Eye (tissue), 1 donor: ENCODE measurements at places on chromosomes 6 and 20.

GRCh38 chr6:140897804-140898573, 1234.7 kb upstream of the GJE1 start:
- no peak for DNase-seq

GRCh38 chr20:11221046-11221445, 547.2 kb upstream of the JAG1 start:
- no peak for DNase-seq

DNA sequence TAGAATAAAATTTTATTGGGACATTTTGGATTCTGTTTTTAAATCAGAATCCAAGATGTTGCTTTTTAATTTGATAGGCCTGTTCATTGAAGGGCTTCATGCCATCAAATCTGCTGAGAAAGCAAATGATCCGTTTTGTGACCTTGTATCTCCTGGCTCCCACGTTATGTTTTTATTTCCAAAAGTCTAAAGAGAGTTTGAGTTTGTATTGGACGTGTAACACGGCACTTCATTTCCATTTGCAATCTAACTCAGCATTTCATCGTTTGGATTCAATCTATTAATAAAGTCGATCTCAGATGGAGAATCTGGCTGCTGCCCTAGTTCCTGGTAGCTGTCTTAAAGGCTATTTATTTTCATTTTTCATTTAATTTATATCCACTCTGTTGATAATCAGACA, 17.0 kb downstream of the KIF25 start:
- peak; percentile 61 for DNase-seq

- DNase-seq, result no peak
Measured at GRCh38 chr6:2208468-2208867, 36.9 kb downstream of the GMDS start.

DNA sequence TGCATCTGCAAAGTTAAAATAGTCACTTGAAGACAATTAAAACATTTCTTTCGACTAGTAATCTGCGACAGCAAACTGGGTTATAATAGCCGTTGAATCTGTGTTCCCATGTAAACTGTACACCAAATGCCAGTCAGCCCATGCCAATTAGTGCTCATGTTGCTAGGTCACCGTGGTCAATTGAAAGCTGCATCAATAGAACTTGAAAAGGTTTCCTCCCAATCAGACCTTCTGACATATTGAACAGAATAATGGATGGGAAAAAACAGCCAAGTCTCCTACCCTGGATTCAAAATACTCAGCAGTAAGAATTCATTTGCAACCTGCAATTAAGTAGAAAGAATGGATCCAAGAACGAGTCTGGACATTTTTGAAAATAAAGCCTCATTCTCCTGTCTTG, 11.2 kb downstream of the NKX2-4 start:
- no peak for DNase-seq

DNA sequence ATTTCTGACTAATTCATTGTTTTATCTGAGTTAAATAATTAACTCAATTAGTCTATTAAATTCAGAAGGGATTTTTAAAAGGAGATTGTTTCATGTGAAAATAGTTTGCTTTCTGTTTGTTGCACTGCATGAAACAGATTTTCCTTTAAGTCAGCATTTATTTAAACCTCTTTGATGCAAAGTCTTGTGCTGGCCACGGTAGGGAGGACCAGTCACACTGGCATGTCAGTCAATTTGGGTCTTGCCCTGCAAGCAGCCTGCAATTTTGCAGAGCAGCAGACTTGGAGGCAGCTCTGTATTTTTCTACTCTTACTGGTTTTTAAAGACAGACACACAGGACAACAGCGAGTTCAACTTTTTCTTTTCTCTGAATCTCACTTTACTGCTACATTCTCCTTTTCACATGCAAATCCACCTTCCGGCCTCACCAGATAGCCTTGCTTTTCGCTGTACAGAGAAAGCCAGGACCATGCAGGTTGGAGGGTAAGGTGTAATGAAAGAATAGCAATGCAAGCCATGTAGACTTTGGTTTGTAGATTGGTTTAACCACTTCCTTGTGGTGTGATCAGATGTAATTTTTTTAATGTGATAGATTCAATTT, 689.9 kb upstream of the AGPAT4 start:
- no peak for DNase-seq

GRCh38 chr6:11069760-11070159, 23.9 kb upstream of the SMIM13 start:
- DNase-seq, result no peak

DNA sequence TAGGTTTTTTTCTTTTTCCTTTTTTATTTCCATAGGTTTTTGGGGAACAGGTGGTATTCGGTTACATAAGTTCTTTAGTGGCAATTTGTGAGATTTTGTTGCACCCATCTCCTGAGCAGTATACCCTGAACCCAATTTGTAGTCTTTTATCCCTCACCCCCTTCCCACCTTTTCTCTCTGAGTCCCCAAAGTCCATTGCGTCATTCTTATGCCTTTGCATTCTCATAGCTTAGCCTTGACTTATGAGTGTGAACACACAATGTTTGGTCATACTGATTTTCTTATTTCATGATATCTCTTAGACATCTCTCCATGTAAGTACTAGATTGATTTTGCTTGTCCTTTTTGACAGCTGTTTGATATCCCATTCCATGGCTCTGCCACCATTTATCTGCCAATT, 27.2 kb downstream of the TGM3 start:
- no peak for DNase-seq

- no peak for DNase-seq
Measured at GRCh38 chr6:52788478-52788877, 15.1 kb downstream of the GSTA1 start.

DNA sequence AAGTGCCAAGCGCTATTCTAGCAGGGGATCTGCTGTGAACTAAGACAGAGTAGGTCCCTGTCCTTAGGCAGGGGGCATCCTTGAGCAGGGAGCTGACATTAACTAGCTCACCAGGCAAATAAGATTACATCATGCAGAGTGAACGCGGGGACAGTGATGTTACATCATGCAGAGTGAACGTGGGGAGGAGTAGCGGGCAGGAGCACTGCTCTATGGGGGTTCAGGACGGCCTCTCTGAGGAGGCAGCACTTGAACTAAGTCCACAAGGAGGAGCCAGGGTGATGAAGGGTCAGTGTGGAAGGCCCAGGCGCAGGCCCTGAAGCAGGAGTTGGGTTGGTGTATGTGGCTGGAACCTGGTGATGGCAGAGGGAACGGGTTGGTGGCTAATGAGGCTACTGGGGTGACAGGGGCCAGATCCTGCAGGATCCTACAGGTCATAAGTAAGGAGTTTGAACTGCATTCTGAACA, 38.7 kb downstream of the KAT14 start:
- no peak for DNase-seq

GRCh38 chr6:12459945-12460661, 169.9 kb downstream of the EDN1 start:
- no peak for DNase-seq

- DNase-seq, result no peak
Measured at GRCh38 chr20:13900496-13900895, 89.9 kb downstream of the SEL1L2 start.

DNA sequence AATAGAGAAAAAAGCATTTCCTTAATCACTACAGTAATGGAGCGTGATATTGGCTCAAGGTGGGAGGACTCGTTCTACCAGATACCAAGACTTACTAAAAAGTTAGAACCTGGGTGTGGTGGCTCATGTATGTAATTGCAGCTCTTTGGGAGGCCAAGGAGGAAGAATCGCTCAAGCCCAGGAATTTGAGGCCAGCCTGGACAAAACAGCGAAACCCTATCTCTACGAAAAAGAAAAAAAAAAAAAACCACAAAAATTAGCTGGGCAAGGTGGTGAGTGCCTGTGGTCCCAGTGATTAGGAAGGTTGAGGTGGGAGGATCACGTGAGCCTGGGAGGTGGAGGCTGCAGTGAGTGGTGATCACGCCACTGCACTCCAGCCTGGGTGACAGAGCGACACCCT, 24.0 kb upstream of the ATRN start:
- no peak for DNase-seq

- no peak for DNase-seq
Measured at GRCh38 chr20:1636621-1637020, 16.8 kb upstream of the SIRPB1 start.

- no peak for DNase-seq
Measured at GRCh38 chr6:10190042-10190441, 224.8 kb downstream of the TFAP2A start.

DNA sequence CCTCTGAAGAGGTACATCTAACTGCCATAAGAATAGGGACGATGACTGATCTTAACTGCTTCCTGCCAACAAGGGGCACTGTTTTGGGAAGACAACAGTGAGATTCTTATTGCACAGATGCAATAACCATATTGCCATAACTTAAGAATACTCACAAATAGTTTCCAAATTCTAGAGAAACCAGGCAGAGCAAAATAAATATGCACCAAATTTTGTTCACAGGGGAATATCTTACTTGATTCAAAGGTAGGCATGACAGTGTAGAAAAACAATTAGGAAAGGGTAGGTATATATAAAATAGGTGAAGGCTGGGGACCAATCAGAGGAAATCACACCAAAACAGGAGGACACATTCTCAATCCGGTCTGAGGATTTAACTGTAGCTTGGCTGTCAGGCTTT, 49.9 kb upstream of the CST7 start:
- no peak for DNase-seq

GRCh38 chr6:29524444-29525310, 34.9 kb downstream of the UBD start:
- no peak for DNase-seq

DNA sequence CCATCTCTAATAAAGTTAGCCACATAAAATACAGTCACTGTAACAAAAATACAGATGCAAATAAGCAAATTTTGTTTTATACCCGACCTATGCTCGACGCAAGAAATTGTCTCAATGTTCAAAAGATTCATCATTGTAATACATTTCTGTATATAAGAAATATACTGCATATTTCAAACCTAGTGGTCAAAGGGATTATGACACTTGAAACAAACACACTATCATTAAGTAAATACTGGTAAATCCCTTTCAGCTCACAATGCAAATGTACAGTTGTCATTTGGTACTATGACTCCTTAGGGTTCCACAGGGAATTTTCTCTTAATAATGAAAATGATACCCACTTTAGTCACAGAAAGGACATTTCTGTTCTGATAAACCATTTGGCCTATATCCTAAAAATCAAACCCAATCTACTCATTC, 2.2 kb downstream of the HIVEP2 start:
- DNase-seq, result peak; percentile 65

GRCh38 chr20:13142143-13142542, 78.9 kb upstream of the ISM1 start:
- DNase-seq, result no peak

GRCh38 chr6:150236544-150236943, 93.7 kb downstream of the PPP1R14C start:
- no peak for DNase-seq

- no peak for DNase-seq
Measured at GRCh38 chr6:157312757-157313156, 10.6 kb downstream of the TMEM242 start.

GRCh38 chr20:14712302-14712739, 374.9 kb upstream of the FLRT3 start:
- no peak for DNase-seq

- DNase-seq, result no peak
Measured at GRCh38 chr20:17859002-17859615, 109.5 kb downstream of the SNX5 start.

DNA sequence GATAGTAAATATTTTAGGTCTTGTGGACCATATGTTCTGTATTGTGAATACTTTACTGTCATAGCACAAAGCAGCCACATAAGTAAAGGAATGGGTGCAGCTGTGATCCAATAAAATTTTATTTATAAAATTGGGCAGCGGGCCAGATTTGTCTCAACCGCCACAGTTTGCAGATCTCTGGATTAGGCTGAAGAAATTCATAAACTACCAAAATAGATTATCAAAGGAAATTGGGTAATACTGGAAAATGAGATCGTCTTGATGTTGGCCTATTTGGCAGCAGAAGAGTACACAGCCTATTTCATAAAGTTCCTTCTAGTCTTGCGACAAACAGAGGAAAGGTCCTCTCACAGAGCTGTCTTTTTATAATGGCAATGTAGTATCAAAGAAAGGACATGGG, 69.8 kb downstream of the DZANK1 start:
- DNase-seq, result no peak

GRCh38 chr6:54574671-54575070, 266.4 kb downstream of the TINAG start:
- DNase-seq, result no peak

DNA sequence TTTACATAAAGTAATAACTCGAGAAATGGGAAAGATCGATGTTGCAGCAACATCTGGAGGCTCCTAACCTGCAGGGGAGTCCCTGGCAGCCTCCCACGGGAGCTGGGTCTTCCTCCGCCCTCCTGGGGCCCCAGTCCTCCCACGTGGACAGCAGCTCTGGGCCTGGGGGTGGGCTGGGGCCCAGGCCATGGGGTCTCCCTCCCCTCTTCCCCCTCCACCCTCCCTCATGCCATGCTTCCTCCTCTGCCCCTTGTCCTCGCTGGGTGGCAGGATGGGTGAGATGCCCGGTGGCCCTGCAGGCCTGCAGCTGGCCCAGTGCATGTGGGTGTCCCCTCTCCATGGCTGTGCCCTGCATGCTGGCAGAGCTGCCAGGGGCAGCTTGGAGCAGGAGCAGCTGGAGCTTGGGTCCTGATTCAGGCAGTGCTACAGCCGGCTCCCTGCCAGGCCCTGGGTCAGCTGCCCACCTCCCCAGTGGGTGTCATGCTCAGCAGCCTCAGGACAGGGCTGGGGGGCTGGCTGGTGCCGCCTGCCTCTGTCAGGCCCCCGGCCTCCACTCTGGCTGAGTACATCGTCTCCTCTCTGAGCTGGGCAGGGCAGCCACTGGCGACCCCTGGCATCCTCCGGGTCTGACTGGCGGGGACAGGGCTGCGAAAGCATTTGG, 48.9 kb upstream of the BHLHE23 start:
- DNase-seq, result no peak

- peak; percentile 41 for DNase-seq
Measured at GRCh38 chr20:52422574-52423336, 231.2 kb upstream of the ZFP64 start.

DNA sequence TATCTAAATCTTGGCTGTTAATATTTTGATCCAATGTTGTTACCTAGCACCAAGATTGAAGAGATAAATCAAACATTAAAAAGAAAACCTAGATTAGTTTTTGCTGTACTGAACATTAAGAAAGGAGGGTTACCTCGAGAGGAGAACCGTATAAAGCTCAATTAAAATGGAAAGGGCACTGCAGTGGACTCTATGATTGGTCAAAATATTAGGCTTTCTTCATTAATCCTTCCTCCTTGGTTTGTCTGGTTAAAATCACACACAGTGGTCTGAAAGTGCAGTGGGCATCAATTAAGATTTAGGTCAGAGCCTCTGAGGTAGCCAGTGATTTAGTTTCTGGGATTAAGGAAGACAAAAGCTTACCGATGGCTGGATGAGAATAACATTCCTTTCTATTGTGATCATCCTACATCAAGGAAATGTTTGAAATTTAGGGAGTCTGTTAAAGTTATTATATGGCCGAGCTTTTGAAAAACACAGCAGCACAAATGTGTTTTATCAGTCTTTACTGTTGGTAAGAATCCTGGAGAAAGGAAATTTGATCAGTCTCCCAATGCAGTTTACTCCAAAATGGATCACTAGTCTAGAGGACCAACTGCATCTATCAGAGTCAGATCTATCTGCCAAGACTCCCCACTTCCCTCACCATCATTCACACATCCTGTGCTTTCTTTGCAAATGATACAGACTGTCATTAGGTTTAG, 134.6 kb upstream of the NEDD9 start:
- peak; percentile 28 for DNase-seq

GRCh38 chr20:37192137-37192854, 12.9 kb upstream of the MROH8 start:
- peak; percentile 94 for DNase-seq

- no peak for DNase-seq
Measured at GRCh38 chr6:134092449-134092848, 40.0 kb upstream of the SLC2A12 start.
